Activated T-cell treated with anti-CD3 and anti-CD28 coated beads, Interleukin-2, amount 50 U/mL, for 4 hours (primary cell): ENCODE measurements at places on chromosomes 11 and 22. TPM values are rescaled to one million over a fixed set of nuclear protein-coding genes. Genes with fewer than 3 reads are reported as not detected.

GRCh38 chr11:114110952-114111947, 51.7 kb downstream of the ZBTB16 start:
- DNase-seq = no peak

- DNase-seq = no peak
Observed at GRCh38 chr11:45382133-45382878, 96.2 kb upstream of the SYT13 start.

DNA sequence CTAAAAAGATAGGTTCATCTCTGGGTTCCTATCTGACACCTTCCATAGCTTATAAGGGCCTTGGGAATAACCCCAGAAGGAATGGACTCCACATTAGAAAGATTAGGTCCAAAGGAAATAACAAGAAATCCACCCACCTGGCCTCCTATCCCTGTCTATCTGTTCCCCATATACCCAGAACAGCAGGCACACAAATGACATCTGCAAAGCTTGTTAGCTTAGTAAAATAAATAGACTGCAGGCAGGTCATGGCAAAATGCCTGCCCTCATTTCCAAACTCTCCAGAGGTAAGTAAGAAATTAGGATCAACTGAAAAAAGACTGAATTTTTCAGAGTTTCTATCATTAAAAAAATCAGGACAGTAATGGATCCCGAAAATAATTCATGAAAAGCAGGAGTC, 489.5 kb downstream of the DLG2 start:
- no peak for DNase-seq

RIMBP3C gene
- total RNA-seq = not detected

GRCh38 chr11:44493383-44493782, 72.1 kb upstream of the CD82 start:
- no peak for DNase-seq

HTATIP2 gene
- 36.6 TPM for total RNA-seq
